ENCODE measurements at places on chromosomes 6 and 20. TPM values are rescaled to one million over a fixed set of nuclear protein-coding genes. Genes with fewer than 3 reads are reported as not detected.

DNA sequence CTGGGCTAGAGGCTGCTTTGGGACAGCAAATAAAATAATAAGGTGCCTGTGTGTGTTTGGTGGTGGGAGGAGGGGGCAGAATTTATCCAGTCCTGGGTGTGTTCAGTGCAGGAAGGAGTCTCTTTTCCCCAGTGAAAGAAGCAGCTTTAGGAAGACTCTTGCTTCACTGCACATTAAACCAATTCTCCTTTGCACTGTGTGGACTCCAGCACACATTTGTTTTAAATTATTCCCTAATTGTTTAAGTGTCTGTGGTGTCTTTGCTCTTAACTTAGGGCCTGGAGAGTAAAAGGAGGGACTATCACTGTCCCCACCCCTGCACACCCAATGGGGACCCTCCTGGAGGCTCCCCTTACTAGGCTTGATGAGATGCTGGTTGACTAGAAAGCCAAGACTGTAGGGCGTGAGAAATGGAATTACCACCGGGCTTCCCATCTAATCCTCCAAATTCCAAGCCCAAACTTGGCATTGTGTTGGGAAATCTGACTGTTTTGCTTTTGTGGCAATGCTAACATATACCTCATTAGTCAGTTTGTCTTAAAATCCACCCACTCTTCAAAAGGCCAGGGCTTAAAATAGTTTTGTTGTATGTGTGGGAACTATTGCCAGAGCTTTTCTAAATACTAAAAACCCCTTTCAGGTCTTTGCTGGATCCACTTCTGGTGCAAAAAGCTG, 13.5 kb upstream of the DAAM2 start:
- no peak for DNase-seq

GRCh38 chr20:48786951-48787705, 40.7 kb downstream of the PREX1 start:
- no peak for DNase-seq

DNA sequence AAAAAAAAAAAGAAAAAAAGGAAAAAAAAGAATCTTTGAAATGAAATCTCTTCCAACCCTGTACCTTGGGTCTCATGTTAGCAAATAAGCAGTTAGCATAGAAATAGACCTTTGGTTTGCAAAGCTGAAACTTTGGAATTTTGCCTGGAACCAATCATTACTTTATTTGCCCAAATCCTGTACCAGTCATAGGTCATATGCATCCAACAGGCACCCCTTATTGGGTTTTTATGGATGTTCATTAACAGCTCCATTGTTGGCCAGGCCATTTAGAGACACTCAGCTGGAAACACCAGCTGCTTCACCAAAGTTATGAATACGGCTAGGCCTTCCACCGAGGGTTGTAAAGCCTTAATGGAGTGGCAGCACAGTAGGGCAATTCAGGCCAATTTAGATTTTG, 53.0 kb downstream of the ALDH8A1 start:
- DNase-seq: no peak

GRCh38 chr20:20405623-20406022, 37.7 kb downstream of the INSM1 start:
- DNase-seq: no peak

The PTCHD4 gene
- 1.3 TPM for total RNA-seq

The GSTA3 gene
- total RNA-seq: not detected
